Central memory CD4-positive, alpha-beta T cell (primary cell): ENCODE measurements at places on chromosomes 2 and 18.

GRCh38 chr2:191638079-191638801 is 39.7 kb upstream of the NABP1 start:
- no peak for DNase-seq

GRCh38 chr18:22459491-22459890 is 41.8 kb upstream of the CTAGE1 start:
- DNase-seq, result no peak

DNA sequence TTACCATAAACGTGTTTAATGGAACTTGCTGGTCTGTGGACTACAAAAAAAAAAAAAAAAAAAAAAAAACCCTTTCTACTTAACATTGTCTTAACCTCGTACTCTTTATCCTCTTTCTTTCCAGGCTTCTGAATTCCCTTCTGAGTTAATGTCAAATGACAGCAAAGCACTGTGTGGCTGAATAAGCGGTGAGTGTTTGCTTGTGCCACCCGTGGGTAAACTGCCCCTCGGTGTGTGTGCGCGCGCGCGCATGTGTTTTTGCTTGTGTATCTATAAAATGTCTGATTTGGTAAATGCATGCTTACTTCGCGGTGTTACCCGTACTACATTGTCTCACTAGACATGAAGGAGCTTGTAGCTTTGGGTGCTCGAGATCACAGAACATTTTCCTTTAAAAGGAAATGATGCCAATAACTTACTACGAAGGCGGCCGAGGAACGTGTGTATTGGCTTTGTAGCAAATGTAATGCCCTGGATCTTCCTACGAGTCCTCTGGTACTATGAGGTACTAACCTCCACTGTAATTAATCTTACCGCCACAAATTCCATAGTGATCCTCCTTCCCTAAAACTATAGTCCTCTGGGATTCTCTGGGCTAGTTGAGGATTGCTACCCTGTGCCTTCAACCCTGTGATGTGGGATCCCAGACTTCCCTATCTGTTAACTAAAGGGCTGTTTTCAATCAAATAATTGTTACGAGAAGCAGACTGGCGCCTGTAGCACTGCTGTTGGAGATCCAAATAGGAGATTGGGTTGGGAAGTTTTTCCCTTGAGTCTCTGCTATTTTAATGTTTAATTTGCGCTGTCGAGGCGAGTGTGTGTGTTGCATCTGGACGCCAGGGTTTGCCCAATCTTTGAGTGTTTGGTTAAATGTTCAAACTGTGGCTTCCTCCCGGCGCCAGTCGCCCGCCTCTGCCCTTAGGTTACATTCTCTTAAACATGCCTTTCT is 1.1 kb downstream of the ID2 start:
- peak; percentile 61 for DNase-seq

DNA sequence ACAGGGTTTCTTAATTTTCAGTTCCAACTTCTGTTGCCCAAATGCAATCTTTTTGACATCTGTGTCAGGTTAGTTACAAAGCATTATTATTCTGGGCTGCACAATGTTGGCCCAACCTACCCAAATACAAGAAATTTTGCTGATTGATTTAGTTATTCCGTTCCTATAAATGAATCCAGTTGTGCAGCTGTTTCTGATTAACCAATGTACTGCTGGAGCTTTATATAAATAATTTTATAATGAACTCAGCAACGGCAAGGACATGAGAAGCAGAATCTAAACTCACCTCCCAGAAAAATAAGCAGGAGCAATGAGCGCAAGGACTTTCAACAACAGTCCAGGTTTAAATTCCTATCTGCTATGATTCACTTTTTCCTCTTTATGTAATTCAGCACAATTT is 76.3 kb upstream of the WIPF1 start:
- no peak for DNase-seq

DNA sequence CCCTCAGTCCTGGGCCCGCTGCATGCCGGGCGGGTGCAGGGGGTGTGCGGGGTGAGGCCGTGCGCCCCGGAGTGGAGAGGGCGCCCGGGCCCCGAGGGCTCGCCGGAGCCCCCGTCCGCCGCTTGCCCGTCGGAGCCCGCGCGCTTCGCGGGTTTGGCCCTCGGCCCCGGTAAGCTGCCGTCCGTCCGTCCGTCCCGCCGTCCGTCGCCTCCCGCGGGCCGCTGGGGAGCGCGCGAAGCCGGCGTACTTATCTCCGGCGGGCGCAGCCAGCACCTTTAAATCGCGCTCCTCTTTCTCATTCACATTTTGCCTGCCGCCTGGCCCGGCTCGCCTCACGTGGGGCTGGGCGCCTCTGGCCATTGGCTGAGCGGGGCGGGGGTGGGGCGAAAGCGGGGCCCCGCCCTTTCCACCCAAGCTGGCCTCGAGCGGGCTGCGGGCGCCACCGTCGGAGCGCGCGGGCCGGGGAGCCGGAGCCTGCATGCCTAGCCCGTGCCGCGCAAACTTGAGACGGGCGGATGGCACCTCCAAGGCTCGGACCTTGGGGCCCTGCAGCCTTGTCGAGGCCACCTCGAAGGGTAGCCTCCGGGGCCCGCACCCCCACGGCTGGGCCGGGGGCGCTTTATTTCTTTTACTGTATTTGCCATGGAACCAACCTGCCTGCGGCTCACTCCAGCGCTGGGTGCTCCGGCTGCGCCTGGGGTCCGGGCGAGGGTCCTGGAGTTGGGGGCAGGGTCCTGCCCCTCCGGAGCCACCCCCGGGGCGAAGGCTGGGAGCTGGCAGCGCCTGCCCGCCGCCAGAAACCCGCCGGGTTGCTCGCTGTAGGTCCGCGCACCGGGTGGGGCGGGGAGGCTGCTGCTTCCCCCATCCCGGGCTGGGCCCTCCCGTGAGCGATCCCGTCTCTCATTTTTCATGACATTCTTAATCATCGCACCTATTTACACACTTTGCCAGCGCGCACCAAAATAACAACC is at the start of gene GBX2:
GBX2 (minus strand) TSS at position 277 of the 971 bp plus-strand sequence. CDS start 415 bp downstream, outside the sequence.
- DNase-seq, result no peak

GRCh38 chr2:60489289-60489688 is 64.2 kb downstream of the BCL11A start:
- no peak for DNase-seq

GRCh38 chr2:67694445-67694844 is 297.3 kb downstream of the ETAA1 start:
- no peak for DNase-seq

DNA sequence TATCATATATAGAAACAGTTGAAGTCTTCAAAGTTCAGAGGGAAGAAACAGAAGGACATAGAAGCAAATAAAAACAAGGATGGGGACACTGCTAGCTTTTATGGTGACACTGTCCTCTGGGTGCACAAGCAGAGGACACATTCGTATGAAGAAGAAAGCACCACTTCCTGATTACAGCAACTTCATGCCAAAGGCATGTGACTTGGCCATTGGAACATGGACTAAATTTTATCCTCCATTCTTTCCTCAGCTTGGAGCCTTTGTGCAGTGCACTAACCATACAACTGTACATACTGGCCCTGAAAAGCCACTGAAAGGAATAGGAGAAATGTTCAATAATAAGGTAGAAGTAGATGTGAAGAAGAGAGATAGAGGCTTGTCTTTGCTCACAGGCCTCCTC is 223.3 kb downstream of the MTX2 start:
- DNase-seq, result no peak

DNA sequence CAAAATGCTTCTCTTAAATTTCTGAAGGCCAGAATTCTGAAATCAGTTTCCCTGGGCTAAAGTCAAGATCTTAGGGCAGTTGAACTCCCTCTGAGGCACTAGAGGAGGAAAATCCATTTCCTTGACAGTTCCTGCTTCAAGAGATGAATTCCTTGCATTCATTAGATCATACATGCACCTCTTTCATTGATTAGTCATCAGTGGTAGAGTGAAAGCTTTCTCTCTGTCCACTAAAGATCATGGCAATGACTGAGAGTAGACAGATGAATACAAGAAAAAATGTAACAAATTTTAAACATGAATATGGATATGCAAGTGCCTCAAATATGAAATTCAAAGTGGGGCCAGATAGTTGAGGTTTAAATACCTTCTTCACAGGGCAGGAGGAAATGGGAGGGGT is 693.4 kb upstream of the TMEFF2 start:
- DNase-seq, result no peak

- no peak for DNase-seq
Observed at GRCh38 chr2:179622112-179622511, 239.3 kb downstream of the ZNF385B start.

DNA sequence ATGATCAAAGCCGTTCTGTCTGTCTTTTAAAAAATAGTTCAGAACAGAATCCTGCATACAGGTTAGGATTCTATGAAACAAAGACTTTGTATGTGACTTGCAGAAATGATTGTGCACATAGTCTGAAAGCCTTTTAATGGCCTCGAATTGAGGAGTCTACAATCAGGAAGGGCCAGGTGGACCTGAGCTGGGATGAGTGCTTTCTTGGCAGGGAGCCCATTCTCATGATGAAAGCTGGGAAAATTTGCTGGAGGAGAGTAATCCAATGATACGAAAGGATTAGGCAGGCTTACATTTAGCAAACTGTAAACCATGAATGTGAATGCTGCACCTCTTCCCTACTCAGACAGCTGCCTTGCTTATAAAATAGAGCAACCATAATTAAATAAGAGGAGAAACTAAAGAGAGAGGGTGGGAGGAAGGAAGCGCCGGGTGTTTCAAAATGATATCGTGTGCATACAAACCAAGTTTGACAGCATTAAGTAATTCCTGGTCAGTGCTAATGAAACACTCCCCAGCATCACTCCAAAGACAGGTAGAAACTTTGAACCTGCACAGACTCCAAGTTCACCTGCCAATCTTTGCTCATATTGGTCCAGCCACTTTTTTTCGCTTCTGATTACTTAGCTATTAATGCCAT is 23.7 kb upstream of the CXCR4 start:
- DNase-seq, result no peak

- DNase-seq, result no peak
Observed at GRCh38 chr2:16632598-16632997, 33.0 kb downstream of the CYRIA start.

DNA sequence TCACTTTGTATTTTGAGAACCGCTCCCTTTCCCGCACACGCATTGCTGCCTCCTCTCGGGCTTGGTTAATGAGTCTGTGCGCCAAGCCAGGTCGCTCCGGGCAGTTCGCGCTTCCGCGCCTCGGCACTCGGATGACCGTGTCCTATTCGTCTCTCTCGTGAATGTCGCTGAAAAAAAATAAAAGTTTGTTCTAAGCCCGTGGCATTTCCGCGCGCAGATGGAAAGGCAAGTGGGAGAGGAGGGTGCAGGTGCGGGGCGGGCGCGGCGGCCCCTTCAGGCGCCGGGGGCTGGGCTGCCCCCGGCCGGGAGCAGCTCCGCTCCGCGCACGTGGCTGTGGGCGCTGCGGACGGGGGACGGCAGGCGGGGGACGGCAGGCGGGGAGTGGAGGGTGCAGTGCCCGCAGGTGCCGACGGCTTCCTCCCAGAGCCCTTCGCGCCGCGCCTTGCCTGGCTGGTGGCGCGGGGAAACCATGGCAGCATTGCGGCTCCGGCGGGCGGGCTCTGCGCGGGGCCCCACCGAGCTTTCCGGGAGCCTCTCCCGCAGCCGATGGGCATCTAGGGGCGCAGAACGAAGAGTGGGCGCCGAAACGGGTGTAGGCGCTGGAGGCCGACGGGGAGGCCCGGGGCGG is 159.6 kb upstream of the SIX2 start:
- DNase-seq, result no peak

GRCh38 chr2:212021947-212022346 is 516.7 kb downstream of the ERBB4 start:
- DNase-seq, result no peak

DNA sequence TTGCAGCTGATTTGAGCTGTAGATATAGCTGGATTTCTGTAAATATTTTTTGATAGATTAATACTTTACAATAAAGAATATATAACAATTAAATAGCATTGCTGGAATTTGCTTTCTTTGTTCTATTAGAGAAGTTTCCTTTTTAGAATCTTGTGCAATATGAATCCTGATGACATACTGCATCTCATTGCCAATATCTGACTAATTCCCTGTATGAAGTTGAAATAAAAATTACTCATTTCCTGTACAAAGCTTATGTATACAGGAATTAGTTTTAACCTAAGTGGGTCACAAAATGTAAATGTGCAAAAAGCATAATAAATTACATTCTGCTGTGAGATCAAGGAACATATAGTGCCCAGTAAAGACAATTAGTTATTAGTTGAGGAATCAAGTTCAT is 72.8 kb upstream of the TMEFF2 start:
- no peak for DNase-seq

DNA sequence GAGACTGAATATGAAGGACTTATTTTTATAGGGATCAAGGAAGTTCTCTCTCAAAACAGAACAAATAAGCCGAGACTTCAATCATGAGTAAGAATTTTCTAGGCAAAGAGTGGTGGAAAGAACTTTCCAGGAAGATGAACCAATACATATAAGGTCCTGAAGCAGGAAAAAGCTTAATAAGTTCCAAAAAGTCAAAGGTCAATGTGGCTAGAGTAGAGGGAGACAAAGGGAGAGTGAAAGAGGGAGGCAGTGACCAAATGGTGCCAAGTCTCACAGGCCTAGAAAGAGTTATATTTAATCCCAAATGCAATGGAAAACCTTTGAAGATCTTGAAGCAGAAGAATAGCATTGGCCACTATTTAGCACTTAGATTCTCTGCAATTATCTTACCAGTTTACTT is 56.0 kb downstream of the PDE11A start:
- no peak for DNase-seq

DNA sequence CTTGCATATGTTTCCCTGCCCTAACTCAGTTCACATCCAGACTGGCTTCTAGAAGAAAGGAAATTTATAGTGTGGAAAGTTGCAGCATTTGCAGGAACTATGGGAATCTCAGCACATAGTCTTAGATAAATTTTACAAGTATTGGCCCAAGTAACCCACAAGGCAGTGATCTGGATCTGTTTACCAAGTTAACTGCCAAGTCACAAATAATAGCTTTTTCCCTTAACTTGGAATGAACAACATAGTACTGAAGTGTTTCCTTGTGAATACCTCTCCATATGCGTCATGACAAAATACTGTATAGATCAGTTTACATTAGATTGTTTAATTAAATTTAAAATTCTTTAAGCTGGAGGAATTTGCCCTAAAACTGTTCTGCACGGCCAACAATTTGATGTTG is 255.8 kb upstream of the EPAS1 start:
- DNase-seq, result no peak

DNA sequence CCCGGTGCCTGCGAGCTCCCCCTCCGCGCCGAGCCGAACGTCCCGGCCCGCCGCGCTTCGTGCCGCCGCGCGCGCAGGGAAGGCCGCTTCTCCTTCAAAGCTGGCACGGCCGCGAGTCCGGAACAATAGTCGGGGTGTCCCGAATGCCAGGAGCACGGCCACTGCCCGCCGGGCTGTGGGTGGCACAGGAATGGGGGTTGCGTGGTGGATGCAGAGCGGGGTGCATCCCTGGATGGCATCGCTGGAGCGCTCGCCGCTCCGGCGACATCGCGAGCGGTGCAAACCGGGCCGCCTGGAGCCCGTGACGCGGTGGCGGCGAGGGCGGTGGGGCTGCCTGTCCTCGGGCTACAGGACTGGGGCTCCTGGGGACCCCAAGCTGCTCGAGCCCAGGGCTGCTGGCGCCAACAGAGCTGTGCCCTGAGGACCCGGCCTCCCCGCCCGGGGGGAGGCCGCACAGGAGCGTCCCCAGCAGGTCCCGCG is 1.1 kb upstream of the SATB2 start:
- DNase-seq, result no peak

GRCh38 chr18:58005885-58006523 is 38.0 kb upstream of the NEDD4L start:
- no peak for DNase-seq
